Activated T-cell treated with anti-CD3 and anti-CD28 coated beads, Interleukin-2, amount 50 U/mL, for 72 hours (primary cell): ENCODE measurements at places on chromosomes 4 and X. TPM values are rescaled to one million over a fixed set of nuclear protein-coding genes. Genes with fewer than 3 reads are reported as not detected.

- no peak overlapping the region for H3K27ac ChIP-seq
- DNase-seq: no peak
- no peaks in the 10 kb centered on the region for H3K27me3 ChIP-seq
Measured at GRCh38 chr4:7001271-7001670, 41.9 kb upstream of the TADA2B start.

DNA sequence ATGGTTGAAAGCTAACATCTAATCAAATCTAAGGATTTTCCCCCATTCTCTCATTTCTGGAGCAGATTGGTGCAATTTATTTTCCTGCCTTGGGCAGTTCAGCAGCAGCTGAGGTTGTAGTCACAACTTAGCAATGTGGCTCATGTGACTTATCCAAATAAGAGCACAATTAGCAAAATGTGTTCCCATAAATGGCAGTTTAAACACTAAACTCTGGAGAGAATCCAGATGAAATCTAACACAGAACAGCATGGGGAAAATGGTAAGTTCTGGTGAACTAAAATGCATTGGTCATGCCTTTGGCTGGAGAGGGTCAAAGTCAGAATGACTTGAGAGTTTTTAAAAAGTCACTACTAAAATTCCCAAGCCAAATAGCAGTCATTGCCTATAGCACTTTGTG lies 422.6 kb upstream of the DIPK2B start:
- H3K27me3 ChIP-seq: peaks cover 19% of the 10 kb centered on the region
- H3K4me1 ChIP-seq: peaks cover 20% of the 10 kb centered on the region
- no peak for DNase-seq
- H3K27ac ChIP-seq: no peak overlapping the region
- H3K4me3 ChIP-seq: peak overlapping the region; percentile 72

- DNase-seq: no peak
- H3K4me3 ChIP-seq: no peak overlapping the region
- peaks cover 69% of the 10 kb centered on the region for H3K4me1 ChIP-seq
- H3K36me3 ChIP-seq: peaks cover 14% of the 10 kb centered on the region
- H3K27ac ChIP-seq: peak overlapping the region; percentile 94
Measured at GRCh38 chr4:145827885-145828284, 110.7 kb downstream of the ZNF827 start.

DNA sequence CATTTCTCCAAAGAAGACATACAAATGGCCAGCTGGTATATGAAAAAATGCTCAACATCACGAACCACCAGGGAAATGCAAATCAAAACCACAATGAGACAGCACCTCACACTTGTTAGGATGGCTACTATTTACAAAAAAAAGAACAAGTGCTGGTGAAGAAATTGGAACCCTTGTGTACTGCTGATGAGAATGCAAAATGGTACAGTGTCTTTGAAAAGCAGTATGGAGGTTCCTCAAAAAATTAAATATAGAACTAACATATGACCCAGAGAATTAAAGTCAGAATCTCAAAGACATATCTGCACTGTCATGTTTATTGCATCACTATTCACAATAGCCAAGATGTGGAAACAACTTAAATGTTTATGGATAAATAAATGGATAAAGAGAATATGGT lies 20.9 kb downstream of the PAGE4 start:
- H3K27me3 ChIP-seq: peaks cover 39% of the 10 kb centered on the region
- no peak overlapping the region for H3K27ac ChIP-seq
- no peaks in the 10 kb centered on the region for H3K4me1 ChIP-seq
- no peak overlapping the region for H3K4me3 ChIP-seq
- DNase-seq: no peak

Gene TLR8
- total RNA-seq: not detected

DNA sequence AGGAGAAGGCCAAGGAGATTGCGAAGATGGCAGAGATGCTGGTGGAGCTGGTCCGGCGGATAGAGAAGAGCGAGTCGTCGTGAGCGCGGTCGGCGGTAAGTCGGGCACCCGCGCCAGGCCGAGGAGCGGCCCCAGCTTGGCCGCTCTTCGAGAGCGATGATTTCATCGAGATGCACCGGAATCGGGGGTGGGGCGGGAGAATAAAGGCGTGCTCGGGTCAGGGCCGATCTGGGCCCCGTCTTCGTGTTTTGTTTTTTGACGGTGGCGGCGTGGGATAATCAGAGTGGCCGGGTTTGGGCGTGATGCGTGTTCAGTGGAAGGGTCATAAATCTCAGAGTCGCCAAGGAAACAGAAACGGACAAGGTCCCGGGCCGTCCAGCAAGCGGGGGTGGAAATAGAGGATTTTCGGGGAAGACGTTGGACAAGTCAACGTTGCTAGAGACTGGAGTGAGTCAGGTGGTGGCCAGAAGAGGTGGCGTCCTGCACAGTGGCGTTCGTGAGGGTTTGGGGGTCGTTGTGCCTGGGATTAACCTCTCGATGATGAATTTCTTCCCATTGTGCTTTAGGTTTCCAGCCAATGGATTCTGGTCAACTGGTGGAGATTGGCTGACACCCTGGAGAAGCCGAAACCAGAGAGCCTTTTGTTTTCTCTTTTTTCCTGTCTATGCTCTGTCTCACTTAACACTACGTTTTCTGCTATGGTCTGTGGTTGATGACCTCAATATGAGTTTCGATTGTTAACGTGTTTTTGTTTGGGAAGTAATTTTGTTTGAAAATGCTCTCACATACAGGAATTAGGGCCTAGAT lies 882 bp downstream of the MRFAP1 start:
- peak overlapping the region; percentile 99 for H3K27ac ChIP-seq
- peak overlapping the region; percentile 98 for H3K4me3 ChIP-seq
- no peaks in the 10 kb centered on the region for H3K27me3 ChIP-seq
- H3K4me1 ChIP-seq: peaks cover 37% of the 10 kb centered on the region
- H3K36me3 ChIP-seq: peaks cover 34% of the 10 kb centered on the region

- H3K4me3 ChIP-seq: no peak overlapping the region
- no peaks in the 10 kb centered on the region for H3K36me3 ChIP-seq
- DNase-seq: no peak
- H3K27me3 ChIP-seq: no peaks in the 10 kb centered on the region
- H3K27ac ChIP-seq: no peak overlapping the region
- no peaks in the 10 kb centered on the region for H3K4me1 ChIP-seq
Measured at GRCh38 chr4:175514174-175514573, 297.9 kb downstream of the GPM6A start.

- H3K36me3 ChIP-seq: no peaks in the 10 kb centered on the region
- no peaks in the 10 kb centered on the region for H3K4me1 ChIP-seq
- H3K4me3 ChIP-seq: no peak overlapping the region
- DNase-seq: no peak
Measured at GRCh38 chr4:67393699-67394281, 151.5 kb downstream of the CENPC start.

DNA sequence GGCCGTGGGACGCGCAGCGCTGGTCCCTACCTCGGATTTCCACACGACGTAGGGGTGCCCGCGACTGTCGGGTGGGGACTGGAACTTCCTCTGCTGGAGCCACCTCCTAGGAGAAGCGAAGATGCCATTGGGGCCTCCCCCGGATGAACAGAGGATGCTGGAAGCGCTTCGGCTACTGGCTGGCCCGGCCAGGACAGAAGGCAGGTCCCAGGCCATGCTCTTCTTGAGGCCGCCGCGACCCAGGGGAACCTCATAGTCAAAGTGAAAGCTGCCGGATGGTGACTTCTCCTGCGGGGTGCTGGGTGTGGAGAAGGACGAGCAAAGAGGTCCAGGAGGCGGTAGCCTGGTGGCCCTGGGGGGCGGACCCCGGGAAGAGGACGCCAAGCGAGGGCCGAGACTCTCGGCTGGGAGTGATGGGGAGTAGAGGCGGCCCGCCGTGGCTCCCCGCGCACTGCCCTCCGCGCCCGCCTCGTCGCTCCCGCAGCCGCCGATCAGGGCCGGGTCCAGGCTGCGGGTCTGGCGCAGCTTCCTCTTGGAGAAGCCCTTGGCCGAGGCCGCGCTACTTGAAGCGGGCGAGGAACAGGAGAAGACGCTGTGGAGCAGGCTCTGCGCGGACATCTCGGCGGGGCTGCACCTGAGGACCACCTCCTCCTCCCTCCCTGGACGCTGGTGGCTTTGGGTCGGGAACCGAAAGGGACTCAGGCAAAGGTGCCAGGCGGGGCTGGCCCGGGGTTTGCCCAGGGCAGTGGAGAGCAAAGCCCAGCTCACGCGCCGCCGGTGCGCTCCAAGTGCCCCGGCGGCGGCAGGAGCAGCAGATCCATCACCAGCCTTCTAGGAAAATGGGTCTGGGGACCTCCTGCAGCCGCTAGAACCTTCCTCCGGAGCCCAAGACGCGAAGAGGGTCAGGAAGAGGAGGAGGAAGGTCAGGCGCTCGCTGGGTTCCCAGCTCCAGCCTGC lies 1.2 kb downstream of the ARHGAP6 start:
- no peaks in the 10 kb centered on the region for H3K36me3 ChIP-seq
- H3K4me1 ChIP-seq: peaks cover 5% of the 10 kb centered on the region
- DNase-seq: no peak
- peaks cover 56% of the 10 kb centered on the region for H3K27me3 ChIP-seq
- H3K4me3 ChIP-seq: peak overlapping the region; percentile 51

Gene HSFX3
- total RNA-seq: not detected
